ENCODE measurements at places on chromosomes 1 and 21.

DNA sequence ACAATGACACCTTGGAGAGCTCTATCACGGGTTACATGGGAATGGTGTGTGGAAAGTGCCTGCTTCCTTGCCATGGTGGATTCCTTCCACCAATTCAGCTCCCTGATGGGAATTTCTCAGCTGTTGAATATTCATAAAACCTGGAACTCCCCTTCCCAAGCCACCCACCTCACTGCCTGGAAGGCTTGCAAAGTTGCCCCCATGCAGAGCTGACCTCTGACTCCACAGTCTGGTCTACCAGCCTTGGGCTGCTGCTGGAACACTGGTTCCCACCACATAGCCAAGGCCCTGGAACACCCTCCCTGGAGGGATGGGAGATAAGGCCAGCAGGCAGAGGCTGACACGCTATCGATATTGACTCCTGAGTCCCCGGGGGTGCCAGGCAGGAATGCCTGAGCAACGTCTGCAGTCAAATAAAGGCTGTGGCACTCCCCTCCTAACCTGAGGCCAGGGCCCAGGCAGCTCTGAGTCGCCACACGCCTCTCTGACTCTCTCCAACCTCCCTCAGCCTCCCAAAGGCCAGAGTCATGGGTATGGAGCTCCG, 8.8 kb downstream of the CCDC24 start:
- no peak for DNase-seq

DNA sequence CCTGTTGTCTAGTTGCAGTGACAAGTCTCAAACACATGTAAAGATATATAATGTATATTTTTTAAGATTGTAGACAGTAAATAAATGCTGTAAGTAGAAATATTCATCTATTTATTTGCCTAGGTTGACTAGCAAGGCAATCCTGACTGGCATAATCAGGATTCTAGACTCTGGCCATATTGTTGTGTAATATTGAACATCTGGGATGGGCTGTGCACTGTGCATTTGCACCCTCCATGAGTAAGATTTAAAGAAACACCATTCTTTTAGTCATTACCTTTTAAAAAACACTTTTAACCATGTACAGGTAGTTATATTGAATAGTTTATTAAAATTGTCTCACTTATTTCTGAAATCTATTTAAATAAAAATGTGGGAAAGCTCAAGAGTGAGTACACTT, 32.4 kb downstream of the RASAL2 start:
- DNase-seq: no peak

DNA sequence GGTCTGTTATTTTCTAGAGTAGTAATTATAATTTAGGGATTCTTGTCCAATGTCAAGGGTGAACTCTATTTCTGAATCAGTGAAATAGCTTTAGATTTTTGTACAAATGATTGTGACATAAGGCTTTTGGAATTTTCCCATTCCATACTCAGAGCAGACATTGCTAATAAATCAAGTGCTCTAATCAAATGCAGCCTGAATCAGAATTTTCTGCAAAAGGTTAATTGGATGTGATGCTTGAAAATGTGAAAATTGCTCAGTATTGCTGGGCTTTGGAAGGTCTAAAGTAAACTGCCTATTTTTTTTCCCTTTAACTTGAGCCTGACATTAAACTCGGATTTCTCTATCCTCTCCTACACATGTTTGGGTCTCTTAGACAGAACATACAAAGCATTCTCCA, 23.2 kb downstream of the SGIP1 start:
- DNase-seq: no peak

- DNase-seq: no peak
These were observed 16.0 kb downstream of the RRP1 start for GRCh38 chr21:43805275-43805800.

DNA sequence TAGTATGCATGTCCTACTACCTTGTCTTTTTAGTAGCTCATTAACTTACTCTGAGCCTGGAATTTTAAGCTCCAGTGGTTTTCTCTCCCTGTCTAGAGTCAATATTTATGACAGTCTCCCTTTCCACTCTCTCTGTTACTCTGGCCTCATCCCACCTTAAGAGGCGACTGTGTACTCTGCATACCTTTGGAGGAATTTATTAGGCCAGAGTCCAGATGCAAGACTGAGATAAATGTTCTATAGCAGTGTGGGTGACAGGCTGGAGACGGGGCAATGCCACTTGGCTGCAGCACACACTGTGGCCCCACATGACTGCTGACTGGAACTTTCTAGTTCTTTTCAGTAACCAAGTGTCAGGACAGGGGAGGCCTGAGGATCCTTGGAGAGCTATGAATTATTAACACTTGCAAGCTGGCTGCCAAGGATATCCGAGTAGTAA, 4.1 kb upstream of the PDZK1 start:
- no peak for DNase-seq

DNA sequence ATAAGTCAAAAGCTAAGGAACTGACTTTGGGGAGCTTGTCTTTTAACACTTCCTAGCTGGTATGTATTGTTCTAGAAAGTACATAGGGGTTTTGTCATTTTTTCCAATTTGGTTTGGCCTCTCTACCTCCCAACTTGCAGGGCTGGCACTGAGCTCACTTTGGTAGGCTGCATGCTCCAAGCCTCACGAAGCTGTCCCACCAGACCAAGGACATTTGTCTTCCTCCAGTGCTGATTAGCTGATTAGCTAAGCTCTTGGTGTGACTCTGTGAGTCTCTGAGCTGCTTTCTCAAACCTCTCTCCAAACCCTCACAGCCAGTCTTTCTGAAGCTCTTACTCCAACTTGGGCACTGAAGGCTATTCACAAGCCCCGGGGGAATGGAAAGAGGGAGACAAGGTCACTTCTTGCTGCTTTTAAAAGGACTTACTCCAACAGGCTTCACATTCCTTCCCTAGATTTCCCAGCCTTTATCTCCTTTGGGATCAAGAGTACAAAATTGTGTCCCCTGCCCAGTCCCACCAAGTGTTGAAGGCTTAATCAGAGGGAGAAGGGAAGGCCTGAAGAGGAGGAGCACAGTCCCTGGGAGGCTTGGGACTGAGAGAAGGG, 893 bp upstream of the CFAP45 start:
- no peak for DNase-seq

DNA sequence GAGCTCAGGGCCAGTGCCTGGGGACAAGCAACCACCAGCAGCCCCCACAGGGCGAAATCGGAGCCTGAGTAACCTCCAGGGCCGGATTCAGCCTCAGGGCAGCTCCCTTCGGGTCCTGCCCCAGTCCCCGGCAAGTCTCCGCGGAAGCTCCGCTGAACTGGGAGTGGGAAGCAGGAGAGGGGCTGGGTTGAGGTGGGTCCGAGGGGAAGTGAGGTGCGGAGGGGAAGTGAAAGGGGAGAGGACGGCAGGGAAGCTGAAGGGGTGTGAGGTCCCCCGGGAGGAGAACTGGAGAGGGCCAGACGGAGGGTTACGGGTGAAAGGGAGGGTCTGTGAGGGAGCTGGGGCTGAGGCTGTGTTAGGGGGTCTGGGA, 560 bp downstream of the PADI2 start:
- no peak for DNase-seq

GRCh38 chr1:220828950-220829586, 42.4 kb downstream of the MTARC1 start:
- no peak for DNase-seq

GRCh38 chr1:181676269-181676668, 193.0 kb downstream of the CACNA1E start:
- DNase-seq: no peak

DNA sequence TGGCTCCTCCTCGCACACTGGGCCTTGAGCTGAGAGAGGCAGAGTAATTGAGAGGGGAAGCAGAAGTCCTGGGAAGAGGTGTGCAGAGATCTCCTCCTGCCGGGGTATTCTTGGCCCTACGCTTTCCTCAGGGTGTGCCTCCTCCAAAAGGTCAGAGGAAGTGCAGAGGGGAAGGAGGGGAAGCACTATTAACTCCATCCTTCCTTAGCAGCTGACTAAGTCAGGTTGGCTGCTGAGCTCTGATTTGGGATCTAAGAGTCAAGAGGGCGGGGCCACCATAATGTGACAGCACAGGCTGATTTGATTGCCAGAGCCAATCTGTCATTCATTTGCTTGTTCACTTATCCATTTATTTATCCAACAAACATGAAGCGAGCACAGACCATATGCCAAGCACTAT, 12.3 kb downstream of the ATP2B4 start:
- DNase-seq: no peak

GRCh38 chr1:210689826-210690225, 361.1 kb downstream of the HHAT start:
- no peak for DNase-seq

DNA sequence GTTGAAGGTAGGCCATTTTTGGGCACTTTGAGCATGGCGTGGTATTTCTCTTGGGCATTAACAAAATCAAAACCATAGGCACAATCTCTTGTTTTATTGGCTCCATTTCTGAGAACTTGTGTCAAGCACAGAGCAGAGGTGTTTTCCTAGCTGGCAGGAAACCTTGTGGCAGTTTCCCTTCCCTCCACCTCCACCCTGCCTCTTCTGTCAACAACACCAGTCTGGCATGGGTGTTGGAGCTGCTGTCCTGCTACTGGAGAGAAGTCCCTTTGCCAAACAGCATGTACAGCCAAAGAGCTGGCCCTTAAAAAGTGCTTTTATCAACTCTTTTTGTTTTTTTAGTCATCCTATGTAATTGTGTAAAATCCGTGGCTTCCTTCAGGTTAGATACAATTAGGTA, 16.0 kb downstream of the ATP1A1 start:
- no peak for DNase-seq

DNA sequence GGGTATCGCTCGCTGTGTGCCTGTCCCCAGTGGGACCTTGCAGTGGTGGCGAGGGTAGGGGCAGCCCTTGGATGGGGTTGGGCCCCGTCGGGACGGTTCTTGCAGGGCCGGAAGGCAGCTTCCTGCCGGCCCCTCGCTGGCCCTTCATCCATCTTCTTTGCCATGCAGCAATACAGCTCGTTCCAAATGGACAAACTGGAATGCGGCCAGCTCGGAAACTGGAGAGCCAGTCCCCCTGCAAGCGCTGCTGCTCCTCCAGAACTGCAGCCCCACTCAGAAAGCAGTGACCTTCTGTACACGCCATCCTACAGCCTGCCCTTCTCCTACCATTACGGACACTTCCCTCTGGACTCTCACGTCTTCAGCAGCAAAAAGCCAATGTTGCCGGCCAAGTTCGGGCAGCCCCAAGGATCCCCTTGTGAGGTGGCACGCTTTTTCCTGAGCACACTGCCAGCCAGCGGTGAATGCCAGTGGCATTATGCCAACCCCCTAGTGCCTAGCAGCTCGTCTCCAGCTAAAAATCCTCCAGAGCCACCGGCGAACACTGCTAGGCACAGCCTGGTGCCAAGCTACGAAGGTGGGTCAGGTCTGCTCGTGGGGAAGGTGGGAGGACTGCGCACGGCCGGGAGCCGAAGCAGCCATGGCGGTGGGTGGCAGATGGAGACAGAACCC, 45.8 kb downstream of the SIM2 start:
- no peak for DNase-seq

GRCh38 chr1:225277445-225277844, 150.4 kb downstream of the LBR start:
- no peak for DNase-seq

DNA sequence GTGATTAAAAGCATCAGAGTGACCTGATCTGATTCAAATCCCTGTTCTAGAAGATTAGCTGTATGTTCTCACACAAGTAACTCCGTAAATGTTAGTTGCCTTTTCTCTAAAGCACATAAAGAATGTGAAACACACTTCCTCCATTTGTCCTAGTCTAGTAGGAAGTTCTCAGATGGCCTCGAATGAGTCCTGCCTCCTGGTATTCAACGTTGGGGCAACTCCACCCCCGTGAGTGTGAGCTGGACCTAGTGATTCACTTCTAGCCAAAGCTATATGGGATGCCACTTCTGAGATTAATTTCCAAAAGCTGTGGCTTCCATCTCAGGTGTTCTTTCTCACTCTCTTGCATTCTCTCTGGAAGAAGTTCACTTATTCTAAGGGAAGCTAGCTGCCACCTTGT, 267.6 kb downstream of the GPATCH2 start:
- DNase-seq: no peak

DNA sequence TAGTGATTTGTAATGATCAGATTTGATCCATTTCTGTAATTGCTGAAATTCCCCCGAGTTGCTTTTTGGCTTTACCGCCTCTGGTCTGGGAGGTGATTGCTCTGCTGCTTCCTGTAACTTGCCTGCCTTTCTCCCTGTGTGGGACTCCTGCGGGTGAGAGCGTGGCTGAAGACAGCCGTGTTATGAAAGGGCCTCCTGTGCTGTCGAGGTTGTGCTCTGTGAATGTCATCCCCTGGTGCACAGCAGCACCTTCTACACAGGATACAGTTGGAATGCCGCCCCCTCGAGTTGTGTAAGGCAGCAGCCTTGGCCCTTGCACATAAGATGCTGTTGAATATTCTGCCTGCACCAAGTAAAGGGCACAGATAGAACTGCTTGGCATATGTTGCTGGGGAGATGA, 5.9 kb downstream of the SOD1 start:
- no peak for DNase-seq

GRCh38 chr1:21618561-21619374, 50.4 kb downstream of the RAP1GAP start:
- no peak for DNase-seq

- no peak for DNase-seq
These were observed 61.5 kb downstream of the TNN start for GRCh38 chr1:175129182-175129581.

GRCh38 chr1:225253173-225253572, 174.7 kb downstream of the LBR start:
- DNase-seq: no peak

- no peak for DNase-seq
These were observed 5.1 kb upstream of the ELAVL4 start for GRCh38 chr1:50103615-50104081.

DNA sequence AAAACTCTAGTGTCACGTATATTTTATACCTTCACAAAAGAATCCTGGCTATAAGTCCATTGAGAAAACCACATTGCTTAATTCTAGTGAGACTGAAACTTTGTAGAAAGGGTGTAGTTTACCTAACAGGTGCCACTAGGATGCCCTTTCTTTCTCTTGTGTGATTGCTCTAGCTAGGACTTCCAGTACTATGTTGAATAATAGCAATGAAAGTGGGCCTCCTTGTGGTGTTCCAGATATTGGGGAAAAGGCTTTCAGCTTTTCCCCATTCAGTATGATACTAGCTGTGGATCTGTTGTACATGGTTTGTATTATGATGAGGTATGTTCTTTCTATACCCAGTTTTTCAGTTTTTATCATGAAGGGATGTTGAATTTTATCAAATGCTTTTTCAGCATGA, 39.7 kb upstream of the CHODL start:
- DNase-seq: no peak

DNA sequence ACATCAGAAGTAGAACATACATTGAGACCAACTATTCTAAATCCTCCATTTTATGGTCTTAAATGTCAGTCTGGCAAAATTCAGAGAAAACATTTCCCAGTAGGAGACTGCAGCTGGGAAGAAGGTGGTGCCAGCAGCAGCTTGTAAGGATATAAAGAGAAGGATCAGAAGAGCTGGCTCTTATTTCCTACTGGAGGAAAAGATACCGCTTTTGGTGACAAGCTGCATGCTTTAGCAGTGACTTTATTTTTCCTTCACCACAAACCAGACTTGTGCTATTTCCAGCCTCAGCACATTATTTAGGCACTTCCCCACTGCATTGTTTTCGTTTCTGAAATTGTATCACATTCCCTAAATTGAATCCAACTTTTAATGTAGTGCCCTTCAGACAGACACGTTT, 28.4 kb downstream of the RNF11 start:
- no peak for DNase-seq

GRCh38 chr1:89943846-89944781, 50.8 kb upstream of the ZNF326 start:
- no peak for DNase-seq

- DNase-seq: no peak
These were observed 141.4 kb downstream of the RERE start for GRCh38 chr1:8676072-8676471.

GRCh38 chr1:117567976-117568375, 37.9 kb upstream of the TENT5C start:
- no peak for DNase-seq

- no peak for DNase-seq
These were observed 36.7 kb downstream of the DISC1 start for GRCh38 chr1:231663211-231663792.

Measured in activated CD4-positive, CD25-positive, alpha-beta regulatory T cell (primary cell).